RWPE2 (cell line): ENCODE measurements at places on chromosomes 12 and 14.

- DNase-seq: no peak
Measured at GRCh38 chr12:48084066-48084465, 21.8 kb downstream of the SENP1 start.

DNA sequence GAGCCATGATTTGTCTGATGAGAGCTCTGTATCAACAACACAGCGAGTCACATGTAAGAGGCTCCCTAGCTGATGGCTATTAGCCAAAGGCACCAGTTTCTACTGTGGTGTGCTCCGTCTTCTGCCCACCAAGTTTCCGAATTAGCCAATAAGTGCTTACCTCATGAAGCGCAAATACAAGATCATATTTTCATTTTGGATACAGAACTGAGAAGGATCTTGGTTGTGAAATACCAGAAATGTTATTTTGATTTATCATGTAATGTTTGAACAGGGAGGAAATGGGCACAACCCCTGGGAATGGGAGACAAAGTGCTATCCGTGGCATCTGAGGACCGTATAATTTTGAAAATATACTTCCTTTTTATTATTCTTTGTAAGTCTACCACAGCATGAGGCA lies 234.3 kb downstream of the DACT1 start:
- DNase-seq: no peak

DNA sequence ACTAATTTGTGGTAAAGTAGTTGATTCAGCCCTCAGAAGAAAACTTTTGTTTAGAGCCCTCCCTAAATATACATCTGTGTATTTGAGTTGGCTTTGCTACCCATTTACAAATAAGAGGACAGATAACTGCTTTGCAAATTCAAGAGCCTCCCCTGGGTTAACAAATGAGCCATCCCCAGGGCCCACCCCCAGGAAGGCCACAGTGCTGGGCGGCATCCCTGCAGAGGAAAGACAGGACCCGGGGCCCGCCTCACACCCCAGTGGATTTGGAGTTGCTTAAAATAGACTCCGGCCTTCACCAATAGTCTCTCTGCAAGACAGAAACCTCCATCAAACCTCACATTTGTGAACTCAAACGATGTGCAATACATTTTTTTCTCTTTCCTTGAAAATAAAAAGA lies 2.7 kb downstream of the FZD10 start:
- peak; percentile 16 for DNase-seq

DNA sequence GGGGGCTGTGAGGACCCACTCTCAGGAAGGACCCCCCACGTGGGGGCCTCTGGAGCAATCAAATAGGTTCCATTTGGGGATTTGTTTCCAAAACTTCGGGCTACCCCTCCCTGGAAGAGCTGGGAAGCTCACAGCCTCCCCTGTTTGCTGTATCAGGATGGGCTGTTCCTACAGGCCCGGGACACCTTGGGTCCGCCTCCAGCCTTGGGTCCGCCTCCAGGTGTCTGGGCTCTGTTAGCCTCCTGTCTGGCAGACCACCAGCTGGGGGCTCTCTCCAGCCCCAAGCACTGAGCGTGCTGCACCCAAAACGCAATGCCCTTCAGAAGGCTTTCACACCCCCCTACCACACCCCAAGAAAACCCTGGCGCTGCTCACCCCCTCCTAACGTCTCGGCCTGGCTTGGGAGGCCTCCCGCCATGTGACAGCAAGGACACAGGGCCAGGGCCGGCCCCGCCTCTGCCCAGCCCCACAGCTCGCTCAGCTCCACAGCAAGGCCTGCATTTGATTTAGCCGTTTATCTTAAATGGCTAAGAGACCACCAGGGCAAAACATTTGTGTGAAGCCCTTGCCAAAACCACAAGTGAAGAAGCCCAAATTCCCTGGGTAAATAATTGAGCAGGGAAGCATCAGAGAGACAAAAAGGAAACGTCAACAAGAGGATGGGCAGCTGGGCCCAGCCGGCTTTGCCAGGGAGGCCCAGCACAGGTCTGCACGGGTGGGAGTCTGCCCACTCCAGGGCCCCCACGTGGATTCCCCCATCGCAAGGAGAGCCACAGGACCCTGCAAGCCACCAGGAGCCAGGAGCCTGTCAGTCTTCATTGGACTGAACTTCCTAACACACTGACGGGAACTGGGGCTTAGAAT lies 39.9 kb downstream of the BCL11B start:
- peak; percentile 63 for DNase-seq

DNA sequence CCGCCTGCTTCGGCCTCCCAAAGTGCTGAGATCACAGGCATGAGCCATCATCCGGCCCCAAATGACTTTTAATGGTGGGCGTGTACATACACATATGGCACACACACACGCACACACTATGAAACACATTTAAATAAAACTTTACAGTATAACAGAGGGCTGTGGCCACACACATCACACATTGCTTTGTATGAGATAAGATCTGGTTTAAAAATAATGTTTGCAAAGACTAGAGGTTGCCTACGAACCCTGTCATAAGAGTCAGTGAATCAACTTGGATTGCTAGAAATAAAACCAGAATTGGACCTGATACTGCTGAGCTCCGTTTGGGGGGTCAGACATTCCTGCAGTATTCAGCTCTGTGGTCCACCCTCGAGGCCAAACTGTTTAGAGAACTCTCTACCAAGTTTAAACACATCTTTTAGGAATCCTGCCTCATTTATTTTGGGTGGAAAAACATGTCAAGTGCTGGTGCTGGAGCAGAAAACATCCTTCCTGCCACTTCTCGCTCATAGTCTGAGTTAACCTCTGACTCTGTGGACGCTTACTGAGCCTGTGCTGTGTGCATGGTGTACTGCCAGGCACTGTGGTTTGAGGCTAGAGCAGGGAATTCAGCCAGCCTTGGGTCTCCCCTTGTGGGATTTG lies 47.8 kb upstream of the EML1 start:
- no peak for DNase-seq

DNA sequence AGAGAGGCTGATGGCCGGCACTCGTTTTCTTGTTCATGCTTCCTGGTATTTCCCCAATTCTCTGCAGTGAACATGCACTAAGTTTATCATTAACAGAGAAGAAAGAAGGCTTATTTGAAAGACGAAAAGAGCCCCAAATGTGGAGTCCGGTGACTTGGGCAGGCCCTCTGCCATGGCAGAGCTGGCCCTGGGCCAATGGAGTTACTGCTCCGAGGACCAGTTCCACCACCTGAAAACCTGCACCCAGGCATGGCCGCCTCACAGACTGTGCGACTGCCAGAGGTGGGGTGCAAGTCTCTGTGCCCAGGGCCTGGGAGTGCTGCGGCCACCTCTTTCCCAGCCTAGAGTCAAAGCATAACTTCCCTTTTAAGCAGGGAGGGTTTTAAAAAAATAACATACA lies 24.9 kb downstream of the DEGS2 start:
- DNase-seq: no peak

GRCh38 chr12:51797301-51797700 lies 51.2 kb downstream of the FIGNL2 start:
- DNase-seq: no peak

GRCh38 chr12:86663716-86664115 lies 407.5 kb upstream of the MGAT4C start:
- no peak for DNase-seq

GRCh38 chr14:22388669-22389595 lies 200.1 kb downstream of the DAD1 start:
- no peak for DNase-seq
